ENCODE measurements at places on chromosomes 11 and 22. TPM values are rescaled to one million over a fixed set of nuclear protein-coding genes. Genes with fewer than 3 reads are reported as not detected.

The THRSP gene
- not detected for total RNA-seq

The SLC22A6 gene
- not detected for total RNA-seq

The MMP27 gene
- not detected for total RNA-seq

- DNase-seq = no peak
Measured at GRCh38 chr11:68012843-68013610, 2.9 kb downstream of the ALDH3B1 start.

Measured in activated CD8-positive, alpha-beta T cell treated with anti-CD3 and anti-CD28 coated beads for 36 hours (primary cell).